ENCODE measurements at places on chromosomes 5 and 9. TPM values are rescaled to one million over a fixed set of nuclear protein-coding genes. Genes with fewer than 3 reads are reported as not detected.

The TMCO6 gene
- total RNA-seq = 29.0 TPM

DNA sequence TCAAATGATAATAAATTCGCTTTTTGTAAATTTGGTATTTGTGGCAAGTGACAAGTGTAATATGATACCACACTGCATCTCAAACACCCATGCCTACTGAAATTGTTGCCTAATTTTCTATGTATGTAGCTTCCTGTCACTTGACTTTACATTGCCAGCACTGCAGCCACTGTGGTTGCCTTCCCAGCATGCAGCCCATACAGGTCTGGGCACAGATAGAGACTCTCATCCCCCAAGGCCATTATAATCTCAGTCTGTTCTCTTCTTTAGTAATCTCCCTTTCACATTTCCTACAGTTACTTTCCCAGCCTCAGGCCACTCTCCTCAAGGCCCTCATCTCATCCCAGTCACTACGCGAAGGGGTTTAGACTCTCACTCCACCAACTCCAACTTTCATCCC, 1200.6 kb downstream of the PTPRD start:
- no peak for DNase-seq

- DNase-seq = no peak
Observed at GRCh38 chr5:96943799-96944198, 7.9 kb downstream of the LNPEP start.

DNA sequence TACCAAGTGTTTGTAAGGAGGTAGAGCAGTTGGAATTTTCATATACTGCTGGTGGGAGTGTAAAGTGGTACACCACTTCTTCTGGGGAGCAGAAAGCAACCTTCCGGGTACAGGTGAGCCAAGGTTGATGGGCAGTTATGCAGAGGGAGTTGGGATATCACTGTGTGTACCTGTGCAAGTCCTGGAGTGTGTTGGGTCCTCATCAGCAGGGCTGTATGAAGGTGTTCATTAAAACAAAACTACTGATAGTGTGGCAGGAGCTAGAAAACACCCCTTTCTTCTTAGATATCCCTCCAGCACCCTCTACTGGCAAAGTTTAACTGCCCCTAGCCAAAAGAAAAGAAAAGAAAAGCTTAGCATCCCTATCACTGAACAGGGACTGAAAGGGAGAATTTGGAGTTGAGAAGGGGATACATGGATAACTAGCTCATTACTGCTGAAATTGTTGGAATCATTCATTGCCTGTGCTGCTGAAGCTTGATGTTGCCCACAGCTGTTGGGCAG, 10.7 kb downstream of the MARCHF6 start:
- DNase-seq = no peak

DNA sequence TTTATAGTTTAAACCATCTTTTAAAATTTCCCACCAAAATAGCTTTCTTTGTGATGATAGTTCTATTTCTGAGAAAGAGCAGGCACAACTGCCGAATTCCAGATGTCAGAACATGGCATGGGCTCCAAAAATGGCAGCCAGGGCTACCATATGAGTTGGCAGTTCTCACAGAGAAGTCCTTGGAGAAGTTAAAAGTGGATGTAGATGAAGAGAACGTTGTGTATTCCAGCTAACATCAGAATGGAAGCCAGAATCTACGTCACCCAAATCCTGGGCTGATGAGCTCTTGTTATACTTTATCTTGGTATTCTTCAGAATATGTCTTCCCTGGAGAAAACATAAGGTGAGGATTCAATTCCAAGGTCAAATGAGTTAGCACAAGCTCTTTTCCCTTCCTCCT, 66.9 kb upstream of the BASP1 start:
- no peak for DNase-seq

- no peak for DNase-seq
Observed at GRCh38 chr9:95088421-95089161, 228.9 kb downstream of the FANCC start.

GRCh38 chr9:121260457-121261106, 7.4 kb upstream of the GSN start:
- DNase-seq = no peak

The RLN1 gene
- 2.0 TPM for total RNA-seq

The NUTM2G gene
- total RNA-seq = not detected

- no peak for DNase-seq
Observed at GRCh38 chr5:2697446-2698200, 53.9 kb downstream of the IRX2 start.

Measured in activated CD4-positive, alpha-beta memory T cell treated with anti-CD3 and anti-CD28 coated beads, Interleukin-2, amount 10 ng/mL, durations not matched to agents 7 days and 5 days (primary cell).